ENCODE measurements at places on chromosomes 2 and 18.

DNA sequence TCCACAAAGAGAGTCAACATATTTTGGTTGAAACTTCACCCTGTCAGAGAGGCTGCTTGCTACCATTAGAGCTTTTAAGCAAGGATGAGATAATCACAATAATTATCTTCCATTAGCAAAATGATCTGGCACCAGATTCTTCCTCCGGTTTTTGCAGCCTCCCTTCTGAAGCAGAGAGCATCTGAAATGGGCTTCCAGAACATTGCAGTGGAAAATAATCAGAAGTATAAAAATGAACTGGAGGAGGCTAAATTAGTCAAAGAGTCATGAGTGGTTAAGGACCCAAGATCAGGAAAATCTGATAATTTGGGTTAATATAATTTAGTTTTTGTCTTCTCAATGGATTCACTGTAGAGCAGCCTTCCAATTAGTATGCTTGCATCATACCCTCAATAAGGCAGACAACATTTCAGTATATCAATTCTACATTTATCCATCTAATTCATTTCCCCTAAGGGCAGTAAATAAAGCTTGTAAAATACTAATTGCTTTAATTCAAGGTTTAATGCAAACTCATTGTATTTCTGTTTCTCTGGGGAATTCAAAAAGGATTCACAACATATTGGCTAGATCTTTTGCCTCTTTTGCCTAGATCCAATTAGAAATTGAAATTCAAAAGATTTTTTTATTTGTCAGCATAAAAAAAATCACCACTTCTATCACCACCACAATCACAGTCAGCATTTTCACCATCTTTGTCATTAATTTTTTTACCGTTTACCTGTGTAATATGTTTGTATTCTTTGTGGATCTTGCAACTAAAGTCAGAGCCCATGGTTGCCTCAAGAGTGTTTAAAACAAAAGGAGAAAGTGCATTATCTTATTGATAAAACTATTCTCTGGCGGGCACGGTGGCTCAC is 537.2 kb upstream of the DCC start:
- no peak for DNase-seq

- DNase-seq: no peak
Measured at GRCh38 chr2:145599756-145600155, 1079.8 kb upstream of the ZEB2 start.

DNA sequence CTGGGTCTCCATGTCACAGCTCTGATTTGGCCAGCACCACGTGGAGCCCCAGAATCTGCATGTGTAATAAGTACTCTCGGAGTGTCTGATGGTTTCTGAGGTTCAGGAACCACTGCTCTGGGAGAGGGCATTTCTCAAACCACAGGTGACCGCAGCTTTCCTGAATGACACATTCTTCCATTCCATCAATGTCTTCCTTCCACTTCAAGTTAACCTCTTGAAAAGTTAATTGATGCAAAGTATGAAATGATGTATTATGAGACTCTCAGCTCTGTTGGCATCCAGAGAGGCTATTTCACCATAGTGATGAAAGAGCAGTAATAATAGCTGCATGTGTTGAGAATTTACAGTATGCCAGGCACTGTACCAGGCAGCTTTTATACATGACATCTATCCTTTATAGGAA is 61.3 kb upstream of the CRIM1 start:
- DNase-seq: no peak

GRCh38 chr18:9913151-9913525 is 678 bp upstream of the VAPA start:
- no peak for DNase-seq

GRCh38 chr2:155379494-155379893 is 681.0 kb downstream of the KCNJ3 start:
- DNase-seq: no peak

- DNase-seq: no peak
Measured at GRCh38 chr18:10184776-10185175, 269.7 kb upstream of the APCDD1 start.

GRCh38 chr2:199309973-199310372 is 147.8 kb downstream of the SATB2 start:
- DNase-seq: peak; percentile 1

- DNase-seq: no peak
Measured at GRCh38 chr2:26335231-26335630, 10.7 kb upstream of the SELENOI start.

DNA sequence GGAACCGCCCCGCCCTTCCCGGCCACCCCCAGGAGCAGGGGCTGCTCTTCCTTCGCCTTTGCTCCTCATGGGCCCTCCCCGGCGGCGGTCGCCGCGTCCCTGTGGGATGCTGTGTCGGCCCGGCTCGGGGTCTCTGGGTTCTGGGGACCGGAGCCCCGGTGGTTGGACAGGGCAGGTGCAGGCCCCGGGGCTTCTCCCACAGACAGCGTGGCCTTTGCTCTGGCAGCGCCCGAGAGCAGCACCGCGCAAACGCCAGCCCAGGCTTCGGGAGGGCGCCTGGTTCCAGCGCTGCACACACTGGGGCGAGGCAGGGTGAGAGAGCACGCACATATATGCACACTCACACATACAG is 9.0 kb upstream of the KCNG2 start:
- no peak for DNase-seq

DNA sequence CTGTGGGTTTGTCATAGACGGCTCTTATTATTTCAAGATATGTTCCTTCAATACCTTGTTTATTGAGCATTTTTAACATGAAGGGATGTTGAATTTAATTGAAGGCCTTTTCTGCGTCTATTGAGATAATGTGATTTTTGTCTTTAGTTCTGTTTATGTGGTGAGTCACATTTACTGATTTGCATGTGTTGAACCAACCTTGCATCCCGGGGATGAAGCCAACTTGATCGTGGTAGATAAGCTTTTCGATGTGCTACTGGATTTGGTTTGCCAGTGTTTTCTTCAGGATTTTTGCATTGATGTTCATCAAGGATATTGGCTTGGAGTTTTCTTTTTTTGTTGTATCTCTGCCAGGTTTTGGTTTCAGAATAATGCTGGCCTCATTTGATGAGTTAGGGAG is 60.5 kb downstream of the GTF3C3 start:
- DNase-seq: no peak

DNA sequence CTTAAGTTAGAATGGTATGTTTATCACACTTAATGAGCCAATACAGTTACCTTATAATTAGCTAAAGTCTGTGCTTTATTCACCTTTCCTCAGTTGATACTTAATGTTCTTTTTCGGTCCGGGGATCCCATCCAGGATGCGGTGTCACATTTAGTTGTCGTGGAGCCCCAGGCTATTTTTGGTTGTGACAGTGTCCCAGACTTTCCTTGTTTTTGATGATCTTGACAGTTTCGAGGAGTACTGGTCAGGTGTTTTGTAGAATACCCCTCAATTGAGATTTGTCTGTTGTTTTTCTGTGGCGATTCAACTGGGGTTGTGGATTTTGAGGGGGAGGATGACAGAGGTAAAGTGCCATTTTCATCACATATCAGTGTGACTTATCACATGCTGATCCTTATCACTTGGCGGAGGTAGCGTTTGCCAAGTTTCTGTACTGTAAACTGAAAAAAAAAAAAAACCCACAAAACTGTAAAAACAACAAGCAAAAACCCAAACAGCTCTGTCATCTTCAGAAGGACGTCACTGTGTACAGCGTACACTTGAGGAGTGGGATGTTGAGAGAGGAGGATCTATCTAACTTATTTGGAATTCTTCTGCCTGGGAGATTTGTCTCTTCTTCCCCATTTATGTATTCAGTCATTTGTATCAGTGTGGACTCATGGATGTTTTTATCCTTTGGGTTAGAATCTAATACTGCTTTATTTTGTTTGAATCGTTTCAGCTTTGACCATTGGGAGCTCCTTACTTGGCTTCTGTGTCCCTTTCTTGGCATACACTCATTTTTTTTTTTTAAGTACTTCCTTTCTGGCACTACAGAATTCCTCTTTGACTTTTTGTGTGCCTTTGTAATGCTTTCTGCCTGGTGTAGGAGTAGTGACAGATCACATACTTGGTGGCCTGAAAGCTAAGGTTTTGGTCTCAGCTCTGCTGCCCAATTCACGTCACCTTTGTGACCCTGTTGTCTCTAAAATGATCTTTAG is 68.1 kb downstream of the FMNL2 start:
- no peak for DNase-seq

- DNase-seq: no peak
Measured at GRCh38 chr2:179037807-179038206, 12.1 kb downstream of the CCDC141 start.

DNA sequence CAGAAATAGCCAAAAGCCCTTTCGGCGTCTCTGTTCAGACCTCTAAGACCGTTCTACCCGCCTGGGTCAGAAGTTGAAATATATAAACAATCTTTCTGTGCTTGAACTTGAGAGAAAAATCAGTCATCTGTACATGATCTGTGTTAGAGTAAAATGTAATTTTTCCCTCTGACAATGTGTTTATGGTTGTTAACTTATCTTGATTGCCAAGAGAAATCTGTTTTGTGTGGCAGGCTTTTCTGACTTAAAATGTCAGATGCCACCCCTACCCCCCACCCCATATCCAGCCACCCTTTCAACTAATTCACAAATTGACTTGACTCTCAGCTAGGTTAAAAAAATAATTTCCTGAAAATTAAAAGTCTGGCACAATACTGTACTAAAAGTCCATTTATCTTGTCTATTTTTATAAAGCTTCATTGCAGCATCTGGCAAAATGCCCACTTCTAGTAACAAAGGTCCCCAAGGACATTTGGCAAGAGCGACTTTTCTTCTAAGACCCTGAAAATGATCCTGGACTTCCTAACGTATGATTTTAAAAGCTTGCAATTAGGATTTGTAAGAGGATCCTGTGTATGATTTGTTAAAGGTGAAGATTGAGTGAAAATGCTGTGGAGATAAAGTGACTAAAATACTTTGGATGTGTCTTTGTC is 304.2 kb downstream of the EPHA4 start:
- DNase-seq: no peak

- no peak for DNase-seq
Measured at GRCh38 chr2:11134349-11134748, 20.9 kb upstream of the SLC66A3 start.

- no peak for DNase-seq
Measured at GRCh38 chr2:23550553-23550952, 165.6 kb downstream of the KLHL29 start.

DNA sequence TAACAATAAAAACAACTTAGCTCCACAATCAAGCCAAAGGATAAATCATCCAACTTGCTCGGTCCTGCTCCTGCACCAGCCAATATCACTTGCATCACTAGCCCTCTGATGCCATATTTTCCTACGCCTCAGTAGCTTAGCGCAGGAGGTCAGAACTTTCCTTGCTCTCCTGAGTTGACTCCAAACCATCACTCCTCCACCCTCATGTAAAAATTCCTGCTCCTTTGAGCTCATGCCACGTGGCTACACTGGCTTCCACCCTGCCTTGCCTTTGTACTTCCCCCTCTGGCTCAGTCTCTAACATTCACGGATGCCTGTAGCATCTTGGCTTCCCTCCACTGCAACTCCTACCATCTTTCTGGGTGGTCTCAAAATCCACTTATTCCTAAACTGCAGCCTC is 25.2 kb downstream of the AAK1 start:
- no peak for DNase-seq

- DNase-seq: no peak
Measured at GRCh38 chr2:9143264-9143815, 63.3 kb upstream of the ASAP2 start.

GRCh38 chr2:239109041-239109927 is 261.4 kb downstream of the TWIST2 start:
- no peak for DNase-seq
